NCI-H2107 (cell line): ENCODE measurements at places on chromosomes 13 and 19.

DNA sequence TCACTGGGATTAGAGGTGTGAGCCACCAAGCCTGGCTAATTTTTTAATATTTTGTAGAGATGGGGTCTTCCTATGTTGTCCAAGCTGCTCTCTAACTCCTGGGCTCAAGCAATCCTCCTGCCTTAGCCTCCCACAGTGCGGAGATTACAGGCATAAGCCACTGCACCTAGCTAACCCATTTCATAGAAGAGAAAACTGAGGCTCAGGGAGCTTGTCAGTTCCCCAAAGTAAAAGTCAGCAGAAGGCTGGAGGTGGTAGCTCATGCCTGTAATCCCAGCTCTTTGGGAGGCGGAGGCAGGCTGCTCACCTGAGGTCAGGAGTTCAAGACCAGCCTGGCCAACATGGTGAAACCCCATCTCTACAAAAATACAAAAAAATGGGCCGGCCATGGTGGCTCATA is 8.8 kb upstream of the HOMER3 start:
- DNase-seq: no peak

GRCh38 chr19:58196901-58197616 is 14.2 kb downstream of the ZNF274 start:
- no peak for DNase-seq

GRCh38 chr19:28607066-28607583 is 605.8 kb downstream of the UQCRFS1 start:
- DNase-seq: no peak

DNA sequence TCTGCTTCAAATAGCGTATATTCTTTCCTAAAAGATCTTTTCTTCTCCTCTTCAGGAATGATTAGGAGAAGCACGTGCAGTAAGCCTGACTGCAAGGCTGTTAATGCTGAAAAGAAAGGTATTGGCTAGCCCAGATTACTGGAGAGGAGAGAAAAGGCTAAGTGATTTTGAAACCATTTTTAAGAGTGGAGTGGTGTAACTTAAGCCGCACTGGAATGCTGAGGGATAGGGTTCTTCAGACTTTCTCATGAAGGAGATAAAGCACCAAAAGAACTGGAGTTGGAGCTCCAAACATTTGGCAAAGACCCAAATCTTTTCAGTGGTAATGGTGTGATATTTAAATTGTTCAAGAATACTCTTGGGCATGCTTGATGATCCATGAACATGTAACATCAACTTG is 388.3 kb downstream of the COG6 start:
- DNase-seq: no peak

GRCh38 chr19:14181906-14182305 is 24.1 kb downstream of the ADGRL1 start:
- no peak for DNase-seq

- DNase-seq: no peak
These were observed 2.3 kb upstream of the LYPD3 start for GRCh38 chr19:43467730-43468129.

GRCh38 chr13:105971312-105971711 is 564.1 kb downstream of the EFNB2 start:
- no peak for DNase-seq

DNA sequence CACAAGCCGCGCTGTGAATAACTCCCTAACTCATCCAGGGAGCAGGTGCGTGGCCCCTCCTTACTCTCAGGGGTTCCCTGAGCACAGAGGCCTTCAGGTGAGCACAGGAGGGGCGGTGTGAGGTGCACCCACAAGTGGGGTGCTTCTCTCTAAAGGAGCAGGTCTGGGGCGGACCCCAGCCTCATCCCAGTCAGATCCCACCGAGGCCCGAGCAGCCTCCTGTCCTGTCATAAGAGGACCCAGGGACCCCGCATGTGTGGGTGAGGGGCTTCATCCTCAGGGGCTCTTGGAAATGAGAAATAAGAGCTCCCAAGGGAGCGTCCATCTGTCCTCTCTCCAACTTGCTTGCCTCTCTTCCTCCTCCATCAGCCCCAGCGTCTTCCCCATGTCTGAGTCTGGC is 3.0 kb upstream of the LILRA5 start:
- DNase-seq: no peak

GRCh38 chr19:29275266-29275665 is 62.3 kb upstream of the UQCRFS1 start:
- DNase-seq: no peak

GRCh38 chr19:6652805-6653094 is 17.2 kb downstream of the TNFSF14 start:
- DNase-seq: no peak

DNA sequence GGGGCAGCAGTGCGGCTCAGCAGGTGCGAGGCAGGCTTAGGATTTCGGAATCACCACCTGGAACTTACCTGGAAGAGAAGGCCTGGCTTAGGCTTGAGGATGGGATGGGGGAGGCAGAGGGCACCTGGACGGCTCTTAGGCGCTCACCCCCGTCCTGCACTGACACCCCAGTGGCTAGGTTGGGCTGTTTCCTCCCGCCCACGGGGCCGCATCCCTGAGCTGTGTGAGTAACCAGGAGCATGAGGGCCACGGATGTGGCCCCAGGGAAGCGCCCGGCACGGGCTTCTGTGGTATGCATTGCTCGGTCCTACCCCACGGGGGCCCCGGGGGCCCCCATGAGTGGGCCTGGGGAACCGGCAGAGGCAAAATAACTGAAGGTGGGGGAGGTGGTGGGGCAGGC is 2.4 kb upstream of the NKPD1 start:
- no peak for DNase-seq
